MCF 10A (cell line): ENCODE measurements at places on chromosomes 12 and 14. TPM values are rescaled to one million over a fixed set of nuclear protein-coding genes. Genes with fewer than 3 reads are reported as not detected.

TPH2 gene
- not detected in 2 replicates for total RNA-seq

RPL10L gene
- total RNA-seq, result not detected in 2 replicates

MAX gene
- 116 and 125 TPM in 2 replicates for total RNA-seq

COX8C gene
- total RNA-seq, result not detected in 2 replicates

RILPL1 gene
- 21.5 and 22.9 TPM in 2 replicates for total RNA-seq

- peaks cover 19% of the 10 kb centered on the region for H3K36me3 ChIP-seq
- H3K27me3 ChIP-seq, result no peaks in the 10 kb centered on the region
- H3K4me1 ChIP-seq, result no peaks in the 10 kb centered on the region
- DNase-seq, result no peak
Observed at GRCh38 chr12:110647631-110648040, 33.7 kb downstream of the TCTN1 start.

GRCh38 chr14:35343702-35344101 is 51.5 kb downstream of the PSMA6 start:
- H3K4me1 ChIP-seq, result peaks cover 15% of the 10 kb centered on the region
- DNase-seq, result no peak
- H3K27ac ChIP-seq, result no peak overlapping the region
- H3K36me3 ChIP-seq, result no peaks in the 10 kb centered on the region

DNA sequence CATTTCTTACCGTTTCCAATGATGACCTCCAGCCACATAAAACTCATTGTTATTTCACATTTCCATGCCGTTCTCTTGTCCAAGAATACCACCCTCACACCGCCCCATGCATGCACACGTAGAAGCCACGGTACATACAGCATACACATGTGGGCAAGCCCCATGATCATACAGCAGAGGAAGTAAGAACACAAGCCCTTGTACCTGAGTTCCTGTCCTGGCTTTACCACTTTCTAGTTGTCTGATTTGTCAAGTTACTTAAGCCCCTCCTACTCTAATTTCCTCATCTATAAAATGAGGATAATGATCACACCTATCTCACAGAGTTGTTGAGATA is 59.9 kb downstream of the DUSP16 start:
- no peak for DNase-seq
- no peaks in the 10 kb centered on the region for H3K27me3 ChIP-seq
- peaks cover 22% of the 10 kb centered on the region for H3K36me3 ChIP-seq

- H3K27ac ChIP-seq, result no peak overlapping the region
- DNase-seq, result peak; percentile 89
- H3K27me3 ChIP-seq, result no peaks in the 10 kb centered on the region
- H3K4me3 ChIP-seq, result peak overlapping the region; percentile 80
Observed at GRCh38 chr12:52523824-52524223, 3.6 kb upstream of the KRT5 start.

GRCh38 chr12:32198555-32198954 is 91.9 kb downstream of the BICD1 start:
- no peaks in the 10 kb centered on the region for H3K36me3 ChIP-seq
- DNase-seq, result peak; percentile 66
- no peaks in the 10 kb centered on the region for H3K27me3 ChIP-seq

- DNase-seq, result no peak
- peaks cover 7% of the 10 kb centered on the region for H3K36me3 ChIP-seq
- H3K27ac ChIP-seq, result no peak overlapping the region
- no peak overlapping the region for H3K4me3 ChIP-seq
- H3K27me3 ChIP-seq, result no peaks in the 10 kb centered on the region
- peaks cover 4% of the 10 kb centered on the region for H3K4me1 ChIP-seq
Observed at GRCh38 chr12:54156578-54156977, 32.2 kb downstream of the SMUG1 start.

- no peak overlapping the region for H3K4me3 ChIP-seq
- no peaks in the 10 kb centered on the region for H3K27me3 ChIP-seq
- no peak for DNase-seq
- no peak overlapping the region for H3K27ac ChIP-seq
- H3K4me1 ChIP-seq, result peaks cover 5% of the 10 kb centered on the region
Observed at GRCh38 chr12:42593874-42594273, 4.3 kb upstream of the PRICKLE1 start.
